Subcutaneous preadipocyte (primary cell): ENCODE measurements at places on chromosomes 7 and 10. TPM values are rescaled to one million over a fixed set of nuclear protein-coding genes. Genes with fewer than 3 reads are reported as not detected.

DEPP1 gene
- 5.3 and 47.8 TPM in 2 replicates for total RNA-seq

HIF1AN gene
- 7.3 and 11.5 TPM in 2 replicates for total RNA-seq

ATRNL1 gene
- 0.37 TPM in 1 of 2 replicates, not detected in the other for total RNA-seq

TMEM213 gene
- total RNA-seq: not detected in 2 replicates

MSMB gene
- not detected in 2 replicates for total RNA-seq

IDI2 gene
- under 0.01 TPM in 1 of 2 replicates, not detected in the other for total RNA-seq

ECHDC3 gene
- 2.9 and 4.4 TPM in 2 replicates for total RNA-seq

TEX36 gene
- total RNA-seq: not detected in 2 replicates

EGFR gene
- total RNA-seq: 95.5 and 130 TPM in 2 replicates

ARHGEF35 gene
- total RNA-seq: 0.20 and 0.73 TPM in 2 replicates

C10orf143 gene
- total RNA-seq: 0.39 and 1.1 TPM in 2 replicates

AUTS2 gene
- 5.9 and 11.7 TPM in 2 replicates for total RNA-seq

GARIN1A gene
- 0.59 and 0.73 TPM in 2 replicates for total RNA-seq

PI4K2A gene
- 22.4 and 23.3 TPM in 2 replicates for total RNA-seq

CDHR3 gene
- 12.5 and 23.5 TPM in 2 replicates for total RNA-seq

ZNF398 gene
- total RNA-seq: 13.2 and 17.2 TPM in 2 replicates

EIF3B gene
- 191 and 238 TPM in 2 replicates for total RNA-seq

TMEM176B gene
- total RNA-seq: 16.9 TPM in 1 of 2 replicates, not detected in the other

PSAP gene
- total RNA-seq: 371 and 686 TPM in 2 replicates

PCLO gene
- under 0.01 TPM in 1 of 2 replicates, not detected in the other for total RNA-seq

SFTPA2 gene
- not detected in 2 replicates for total RNA-seq

SPAG6 gene
- total RNA-seq: not detected in 2 replicates

NFE2L3 gene
- 1.8 TPM in 1 of 2 replicates, not detected in the other for total RNA-seq

EVX1 gene
- total RNA-seq: not detected in 2 replicates

IRF5 gene
- not detected in 2 replicates for total RNA-seq

GGCT gene
- 24.6 and 31.6 TPM in 2 replicates for total RNA-seq

GHRHR gene
- not detected in 2 replicates for total RNA-seq

INSYN2A gene
- total RNA-seq: 1.1 and 1.2 TPM in 2 replicates

ARPC1A gene
- 248 and 279 TPM in 2 replicates for total RNA-seq

NCF1 gene
- not detected in 2 replicates for total RNA-seq

RBP3 gene
- total RNA-seq: not detected in 2 replicates

ST8SIA6 gene
- total RNA-seq: not detected in 2 replicates

AKR1C4 gene
- not detected in 2 replicates for total RNA-seq

PODXL gene
- total RNA-seq: 0.73 and 14.7 TPM in 2 replicates

MYPN gene
- total RNA-seq: under 0.01 and 0.98 TPM in 2 replicates

NRCAM gene
- 0.78 and 11.0 TPM in 2 replicates for total RNA-seq

AGBL3 gene
- 0.73 and 0.78 TPM in 2 replicates for total RNA-seq

STK31 gene
- not detected in 2 replicates for total RNA-seq

SPDYE1 gene
- under 0.01 TPM in 1 of 2 replicates, not detected in the other for total RNA-seq

GIGYF1 gene
- total RNA-seq: 16.2 and 22.9 TPM in 2 replicates

KCNIP2 gene
- 0.73 and 1.2 TPM in 2 replicates for total RNA-seq

GBF1 gene
- 33.1 and 47.7 TPM in 2 replicates for total RNA-seq

PRR15 gene
- under 0.01 TPM in 1 of 2 replicates, not detected in the other for total RNA-seq

ZNF107 gene
- 4.0 and 4.7 TPM in 2 replicates for total RNA-seq

ANK3 gene
- total RNA-seq: 4.0 and 5.7 TPM in 2 replicates

EEPD1 gene
- total RNA-seq: 0.98 and 7.7 TPM in 2 replicates

KCND2 gene
- total RNA-seq: 5.1 and 14.0 TPM in 2 replicates

SLC39A12 gene
- not detected in 2 replicates for total RNA-seq

ACSL5 gene
- 1.4 and 2.6 TPM in 2 replicates for total RNA-seq

SH2D4B gene
- not detected in 2 replicates for total RNA-seq

TRPV5 gene
- total RNA-seq: not detected in 2 replicates

HTR5A gene
- not detected in 2 replicates for total RNA-seq

LBX1 gene
- total RNA-seq: not detected in 2 replicates

PRKG1 gene
- total RNA-seq: 15.6 and 20.6 TPM in 2 replicates

RELN gene
- total RNA-seq: 0.39 and 2.2 TPM in 2 replicates

VAX1 gene
- total RNA-seq: not detected in 2 replicates

DRGX gene
- not detected in 2 replicates for total RNA-seq
